ENCODE measurements at places on chromosomes 6 and 20.
A peak's percentile ranks its signal among the peaks of the same experiment; 100 is the strongest.

- no peak for DNase-seq
Observed at GRCh38 chr20:60785785-60786184, 466.3 kb upstream of the CDH4 start.

DNA sequence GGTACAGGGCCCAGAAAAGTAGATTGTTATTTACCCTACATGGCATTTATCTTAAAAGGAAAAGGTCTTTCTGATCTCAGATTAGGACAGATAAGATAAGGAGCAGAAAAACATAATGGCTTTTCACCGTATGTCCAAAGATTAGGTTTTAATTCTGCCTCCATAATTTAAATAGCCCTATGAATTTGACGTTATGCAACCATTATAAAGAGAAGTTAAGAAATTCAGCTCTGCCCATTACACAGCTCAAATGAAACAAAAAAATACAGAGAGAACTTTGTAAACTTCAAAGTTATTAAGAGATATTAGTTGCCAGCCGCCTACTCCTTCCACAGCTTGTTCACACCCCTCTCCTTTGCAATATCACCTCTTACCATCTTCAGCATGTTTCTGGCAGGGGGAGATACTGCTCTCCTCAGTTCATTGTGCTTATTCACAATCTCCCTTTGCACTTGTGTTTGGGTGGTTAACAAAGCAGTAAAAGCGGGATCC is 8.1 kb downstream of the CRISP3 start:
- DNase-seq: no peak

- no peak for DNase-seq
Observed at GRCh38 chr6:69416776-69417175, 380.0 kb downstream of the LMBRD1 start.

GRCh38 chr6:83292900-83293843 is 100.0 kb downstream of the RWDD2A start:
- no peak for DNase-seq

GRCh38 chr20:50469176-50469723 is 40.9 kb upstream of the PTPN1 start:
- no peak for DNase-seq

DNA sequence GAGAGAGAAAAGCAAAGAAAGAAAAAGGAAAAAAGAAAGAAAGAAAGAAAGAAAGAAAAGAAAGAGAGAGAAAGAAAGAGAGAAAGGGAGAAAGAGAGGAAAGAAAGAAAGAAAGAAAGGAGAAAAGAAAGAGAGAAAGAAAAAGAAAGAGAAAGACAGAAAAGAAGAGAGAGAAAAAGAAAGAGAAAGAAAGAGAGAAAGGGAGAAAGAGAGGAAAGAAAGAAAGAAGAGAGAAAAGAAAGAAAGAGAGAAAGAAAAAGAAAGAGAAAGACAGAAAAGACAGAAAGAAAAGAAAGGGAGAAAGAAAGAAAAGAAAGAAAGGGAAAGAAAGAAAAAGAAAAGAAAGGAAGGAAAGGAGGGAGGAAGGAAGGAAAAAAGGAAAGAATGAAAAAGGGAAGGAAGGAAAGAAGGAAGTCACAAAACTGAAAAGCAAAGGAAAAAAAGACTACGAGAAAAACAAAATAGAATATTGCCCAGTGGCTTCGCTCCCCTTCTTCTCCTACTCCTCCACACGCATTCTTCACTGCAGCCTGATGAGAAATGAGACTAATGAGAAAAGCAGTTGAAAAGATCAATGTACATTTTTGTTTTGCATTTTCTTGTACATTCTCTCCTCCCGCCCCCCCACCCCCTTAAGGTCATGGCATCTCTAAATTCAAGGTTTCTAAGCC is 170.0 kb downstream of the SOD2 start:
- DNase-seq: no peak

- DNase-seq: no peak
Observed at GRCh38 chr6:170148709-170149470, 142.0 kb downstream of the DLL1 start.

GRCh38 chr6:157557559-157557958 is 176.6 kb downstream of the ZDHHC14 start:
- no peak for DNase-seq

DNA sequence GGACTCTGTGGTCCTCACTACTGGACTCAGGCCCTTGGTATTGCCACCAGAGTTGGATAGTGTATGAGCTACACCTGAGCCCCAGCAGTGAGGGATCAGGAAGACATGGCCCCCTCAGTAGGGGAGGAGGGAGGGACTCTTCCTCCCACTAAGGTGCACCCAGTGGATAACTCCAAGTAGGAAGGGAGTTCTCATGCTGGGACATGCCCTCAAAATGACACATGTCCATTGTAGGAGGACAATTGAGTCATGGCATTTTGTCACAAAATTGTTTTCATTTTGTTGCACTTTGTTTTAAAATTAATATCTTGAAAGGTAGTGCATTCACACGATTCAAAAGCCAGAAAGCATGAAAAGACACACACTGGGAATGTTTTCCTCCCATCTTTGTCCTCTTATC is 127.2 kb downstream of the FOXO3 start:
- no peak for DNase-seq

GRCh38 chr6:203661-204060 is 88.6 kb upstream of the DUSP22 start:
- DNase-seq: no peak

DNA sequence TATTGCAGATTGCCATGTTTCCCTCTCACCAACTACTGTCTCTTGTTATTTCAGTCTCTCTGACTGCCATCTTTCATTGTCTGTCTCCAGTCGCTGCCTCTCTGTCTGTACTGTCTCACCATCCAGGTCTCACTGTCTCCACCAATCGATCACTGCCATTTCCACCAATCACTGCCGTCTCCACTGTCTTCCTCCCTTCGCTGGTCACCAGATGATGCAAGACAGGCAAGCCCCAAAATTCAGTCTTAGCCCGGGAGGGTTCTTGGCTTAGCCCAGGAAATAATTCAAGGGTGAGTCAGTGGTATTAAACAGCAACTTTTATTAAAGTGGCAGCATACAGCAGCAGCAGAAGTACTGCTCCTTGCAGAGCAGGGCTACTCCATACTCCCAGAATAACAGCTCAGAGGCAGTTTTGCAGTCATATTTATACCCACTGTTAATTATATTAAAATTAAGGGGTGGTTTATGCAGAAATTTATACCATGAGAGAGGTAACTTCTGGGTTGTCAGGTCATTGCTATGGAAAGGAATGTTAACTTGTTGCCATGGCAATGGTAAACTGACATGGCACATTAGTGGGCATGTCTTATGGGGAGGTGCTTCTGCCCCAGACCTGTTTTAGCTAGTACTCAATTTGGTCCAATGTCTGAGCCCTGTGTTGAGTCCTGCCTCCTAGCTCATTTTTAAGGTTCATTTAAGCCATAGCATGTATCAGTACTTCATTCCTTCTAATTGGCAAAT is 23.0 kb upstream of the ECHDC1 start:
- no peak for DNase-seq

DNA sequence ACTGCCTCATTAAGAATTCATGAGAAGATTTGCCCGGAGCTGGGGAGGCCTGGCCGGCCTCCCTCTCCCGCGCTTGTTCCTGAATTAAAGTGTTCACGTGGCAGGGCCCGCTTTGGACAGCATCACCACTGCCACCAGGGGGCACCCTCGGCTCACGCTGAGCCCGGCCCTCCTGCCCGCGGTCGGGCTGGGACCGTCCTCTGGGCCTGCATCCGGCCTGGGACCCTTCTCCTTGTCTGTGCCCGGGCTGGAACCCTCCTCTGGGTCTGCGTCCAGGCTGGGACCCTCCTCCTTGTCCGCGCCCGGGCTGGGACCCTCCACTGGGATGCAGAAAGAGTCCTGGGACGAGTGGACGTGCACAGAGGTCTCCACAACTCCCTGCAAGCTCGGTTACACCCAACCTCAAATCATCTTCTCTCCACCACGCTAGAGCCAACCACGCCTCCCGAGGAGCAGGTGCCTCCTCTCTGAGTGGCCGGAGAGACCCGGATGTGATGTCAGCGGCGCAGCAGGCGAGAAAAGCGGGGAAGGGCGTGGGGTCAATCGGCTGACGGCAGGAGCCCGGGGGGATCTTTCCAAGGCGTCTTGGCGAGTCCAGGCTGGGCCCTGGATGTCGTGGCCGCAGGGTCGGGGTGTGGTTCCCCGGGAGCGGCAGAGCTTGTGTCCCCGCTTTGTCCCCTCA is 50.9 kb upstream of the DACT2 start:
- DNase-seq: peak; percentile 89

- peak; percentile 48 for DNase-seq
Observed at GRCh38 chr6:163828038-163828795, 413.7 kb downstream of the QKI start.

DNA sequence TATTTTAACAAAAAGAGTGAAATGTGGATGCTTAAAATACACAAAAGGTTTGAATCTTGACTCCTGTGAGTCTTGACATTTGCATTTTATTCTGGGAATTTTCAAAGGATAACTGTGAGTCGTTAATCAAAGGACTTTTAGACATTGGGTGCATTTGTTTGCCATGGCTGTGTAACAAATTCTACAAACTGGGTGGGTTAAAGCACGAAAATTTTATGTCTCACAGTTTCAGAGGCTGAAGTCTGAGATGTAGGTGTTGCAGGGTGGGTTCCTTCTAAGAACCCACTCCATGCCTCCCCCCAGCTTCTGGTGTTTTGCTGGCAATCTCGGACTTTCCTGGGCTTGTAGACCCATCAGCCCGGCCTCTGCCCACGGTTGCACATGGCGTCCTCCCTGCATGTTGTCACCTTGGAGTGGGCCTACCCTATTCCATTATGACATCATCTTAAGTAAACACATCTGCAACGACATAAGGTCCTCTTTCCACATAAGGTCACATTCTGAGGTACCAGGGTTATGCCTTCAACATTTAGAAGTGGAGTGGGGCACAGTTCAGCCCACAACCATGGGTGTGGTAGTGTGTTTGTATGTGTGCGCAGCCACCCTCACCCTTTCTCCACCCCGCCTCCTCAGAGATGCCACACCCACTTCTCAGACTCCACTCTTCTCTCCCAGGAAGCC is 113.1 kb downstream of the FOXA2 start:
- DNase-seq: no peak

DNA sequence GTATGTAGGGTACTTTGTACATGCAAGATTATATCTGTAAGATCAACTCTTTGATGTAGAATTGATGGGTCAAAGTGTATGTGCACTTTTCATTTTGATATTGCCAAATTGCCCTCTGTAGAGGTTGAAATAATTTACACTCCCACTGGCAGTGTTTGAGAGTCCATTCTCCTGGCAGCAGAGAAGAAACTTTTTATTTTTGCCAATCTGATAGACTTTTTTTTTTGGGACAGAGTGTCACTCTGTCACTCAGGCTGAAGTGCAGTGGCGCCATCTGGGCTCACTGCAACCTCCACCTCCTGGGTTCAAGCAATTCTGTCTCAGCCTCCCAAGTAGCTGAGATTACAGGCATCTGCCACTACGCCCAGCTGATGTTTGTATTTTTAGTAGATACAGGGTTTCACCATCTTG is 199.2 kb downstream of the ZFAND3 start:
- DNase-seq: no peak

GRCh38 chr6:166836785-166837718 is 119.3 kb downstream of the RNASET2 start:
- no peak for DNase-seq
